Activated CD4-positive, alpha-beta T cell treated with anti-CD3 and anti-CD28 coated beads, Interleukin-2, Interleukin-6, amounts not matched to agents 100 ng/mL and 50 ng/mL, durations not matched to agents 16 hours and 8 hours (primary cell): ENCODE measurements at places on chromosomes 16 and 17.

GRCh38 chr17:63095459-63095858 is 129.4 kb downstream of the TANC2 start:
- DNase-seq, result no peak

DNA sequence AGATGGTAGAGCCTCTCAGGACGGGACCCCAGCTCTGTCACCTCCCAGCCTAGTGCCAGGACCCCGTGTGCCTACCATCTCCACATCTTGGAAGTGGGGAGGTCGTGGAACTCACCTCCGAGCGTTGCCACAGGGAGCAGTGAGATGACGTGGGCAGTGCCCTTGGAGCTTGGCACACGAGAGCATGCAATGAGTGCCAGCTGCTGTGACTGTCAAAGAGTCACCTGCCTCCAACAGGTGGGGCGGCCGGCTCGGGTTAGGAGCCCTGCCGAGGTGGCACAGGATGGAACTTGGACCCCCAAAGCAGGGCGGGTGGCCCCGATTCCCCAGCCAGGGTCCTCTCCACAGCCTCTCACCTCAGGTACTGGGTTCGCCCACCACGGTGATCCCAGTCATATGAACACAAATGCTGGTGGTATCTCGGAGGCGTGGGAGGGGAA is 5.5 kb downstream of the VPS4A start:
- DNase-seq, result no peak

GRCh38 chr17:14621826-14622614 is 321.1 kb downstream of the HS3ST3B1 start:
- DNase-seq, result no peak

GRCh38 chr17:39972271-39972670 is 8.3 kb upstream of the PSMD3 start:
- no peak for DNase-seq

GRCh38 chr16:6484935-6485334 is 847.7 kb upstream of the RBFOX1 start:
- no peak for DNase-seq

GRCh38 chr17:47808036-47808829 is 13.4 kb downstream of the OSBPL7 start:
- no peak for DNase-seq

DNA sequence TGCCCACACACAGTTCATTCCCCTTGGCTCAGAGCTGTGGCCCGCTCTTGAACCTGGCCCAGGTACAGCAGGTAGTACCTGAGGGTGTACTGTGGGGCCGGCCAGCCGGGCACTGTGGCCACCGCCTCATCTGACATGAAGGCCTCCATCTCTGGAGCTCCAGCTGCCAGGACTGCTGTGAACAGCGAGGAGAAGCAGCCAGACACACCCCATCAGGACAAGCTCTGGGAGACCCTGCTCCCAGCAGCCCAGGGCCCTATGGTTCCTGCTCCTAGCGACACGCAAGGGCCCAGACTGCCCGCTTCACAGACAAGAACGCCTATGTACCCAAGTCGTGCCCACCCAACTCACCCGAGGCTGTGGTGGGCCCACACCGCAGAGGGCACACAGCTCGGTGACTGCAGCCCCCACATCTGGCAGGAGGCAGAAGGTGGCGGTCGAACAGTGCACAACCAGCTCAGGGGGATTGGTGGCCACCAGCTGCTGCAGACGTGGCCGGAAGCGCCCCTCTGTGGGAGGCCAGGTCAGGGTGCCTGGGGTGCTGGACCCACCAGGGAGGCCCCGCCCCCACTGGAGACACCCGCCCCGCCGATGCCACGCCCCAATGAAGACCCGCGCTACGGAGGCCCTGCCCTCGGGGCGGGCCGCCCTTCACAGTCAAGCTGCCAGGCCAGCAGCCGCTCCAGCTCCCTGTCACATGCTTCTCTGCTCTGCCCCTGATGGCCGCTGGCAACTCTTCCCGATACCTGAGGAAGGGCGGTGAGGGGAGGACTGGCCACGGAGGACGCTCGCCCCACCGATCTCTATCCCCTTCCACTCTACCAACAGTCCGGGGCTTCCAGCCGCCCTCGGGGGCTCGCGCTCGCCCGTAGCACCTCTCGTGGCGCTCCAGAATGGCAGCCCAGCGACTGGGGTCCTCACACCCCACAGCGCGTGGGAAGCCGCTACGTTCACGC is 1.1 kb upstream of the STUB1 start:
- peak; percentile 75 for DNase-seq

GRCh38 chr16:89195521-89196171 is 4.7 kb downstream of the SLC22A31 start:
- DNase-seq, result no peak

DNA sequence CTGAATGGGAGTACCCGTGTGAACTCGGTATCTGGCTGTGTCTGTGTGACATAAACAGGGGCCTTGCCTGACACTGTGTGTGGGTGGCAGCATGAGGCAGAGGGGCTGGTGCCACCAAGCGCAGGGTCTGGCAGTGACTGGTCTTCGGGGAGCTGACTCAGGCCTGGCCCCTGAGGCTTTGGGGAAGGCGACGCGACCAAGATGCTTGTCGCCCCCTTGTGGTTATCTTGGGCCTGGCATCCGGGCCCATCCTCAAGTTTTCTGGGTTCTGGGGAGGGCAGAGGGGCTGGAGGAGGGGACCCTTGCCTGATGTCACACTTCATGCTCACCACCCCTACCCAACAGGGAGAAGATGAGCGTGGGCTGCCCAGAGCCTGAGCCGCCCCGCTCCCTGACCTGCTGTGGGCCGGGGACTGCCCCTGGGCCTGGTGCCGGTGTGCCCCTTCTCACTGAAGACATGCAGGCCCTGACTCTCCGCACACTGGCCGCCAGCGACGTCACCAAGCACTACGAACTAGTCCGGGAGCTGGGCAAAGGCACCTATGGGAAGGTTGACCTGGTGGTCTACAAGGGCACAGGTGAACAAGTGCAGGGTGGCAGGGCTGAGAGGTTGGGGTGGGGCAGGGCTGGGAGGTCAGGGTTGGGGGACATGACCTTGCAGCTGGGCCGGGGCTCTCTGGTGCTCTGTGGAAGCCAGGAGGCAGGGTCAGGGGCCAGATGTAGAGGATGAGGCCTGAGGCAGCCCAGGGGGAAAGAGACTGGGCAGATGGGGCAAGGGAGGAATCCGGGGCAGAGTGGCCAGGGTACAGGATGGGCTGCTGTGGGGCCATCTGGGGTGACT is 24.9 kb downstream of the SBK1 start:
- DNase-seq, result peak; percentile 76

DNA sequence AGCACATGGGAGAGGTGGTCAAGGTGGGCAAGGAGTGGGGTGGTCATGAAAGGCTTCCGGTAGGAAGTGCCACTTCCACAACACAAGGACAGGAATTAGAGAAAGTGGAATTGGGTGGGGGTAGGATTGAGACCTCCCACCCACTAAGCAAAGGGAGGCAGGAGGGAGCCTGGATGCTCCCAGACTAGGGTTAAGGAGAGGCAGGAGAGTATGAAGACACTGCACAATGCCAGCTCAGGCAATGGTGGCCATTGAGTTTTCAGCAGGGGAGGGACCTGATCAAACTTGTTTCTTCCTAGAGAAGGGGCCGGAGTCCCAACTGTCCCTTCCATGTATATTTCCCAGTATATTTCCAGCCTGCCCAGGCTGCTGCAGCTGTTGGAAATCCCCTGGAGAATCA is 3.1 kb upstream of the RAB11FIP4 start:
- no peak for DNase-seq

DNA sequence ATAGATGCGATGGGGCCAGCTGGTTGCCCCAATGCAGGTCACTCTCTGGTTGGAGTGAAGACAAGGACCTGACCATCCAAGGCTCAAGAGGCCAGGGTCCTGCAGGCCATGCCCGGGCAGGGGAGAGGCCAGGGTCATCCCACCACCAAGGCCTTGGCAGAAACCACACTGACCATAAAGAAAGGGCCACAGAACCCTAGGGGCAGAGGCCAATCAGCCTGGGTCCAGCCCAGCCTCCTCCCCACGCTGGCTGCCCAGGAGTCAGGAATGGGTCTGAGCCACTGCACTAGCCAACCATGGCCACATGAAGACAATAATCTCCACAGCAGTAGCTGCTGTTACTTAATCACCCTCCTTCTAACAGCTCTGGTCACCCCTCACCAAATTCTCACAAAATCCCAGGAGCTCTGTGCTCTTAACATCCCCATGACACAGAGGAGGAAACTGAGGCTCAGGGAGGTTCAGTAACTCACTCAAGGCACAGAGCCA is 10.2 kb upstream of the BCAR1 start:
- no peak for DNase-seq

- DNase-seq, result no peak
Observed at GRCh38 chr17:3020381-3020780, 43.0 kb downstream of the OR1D5 start.

DNA sequence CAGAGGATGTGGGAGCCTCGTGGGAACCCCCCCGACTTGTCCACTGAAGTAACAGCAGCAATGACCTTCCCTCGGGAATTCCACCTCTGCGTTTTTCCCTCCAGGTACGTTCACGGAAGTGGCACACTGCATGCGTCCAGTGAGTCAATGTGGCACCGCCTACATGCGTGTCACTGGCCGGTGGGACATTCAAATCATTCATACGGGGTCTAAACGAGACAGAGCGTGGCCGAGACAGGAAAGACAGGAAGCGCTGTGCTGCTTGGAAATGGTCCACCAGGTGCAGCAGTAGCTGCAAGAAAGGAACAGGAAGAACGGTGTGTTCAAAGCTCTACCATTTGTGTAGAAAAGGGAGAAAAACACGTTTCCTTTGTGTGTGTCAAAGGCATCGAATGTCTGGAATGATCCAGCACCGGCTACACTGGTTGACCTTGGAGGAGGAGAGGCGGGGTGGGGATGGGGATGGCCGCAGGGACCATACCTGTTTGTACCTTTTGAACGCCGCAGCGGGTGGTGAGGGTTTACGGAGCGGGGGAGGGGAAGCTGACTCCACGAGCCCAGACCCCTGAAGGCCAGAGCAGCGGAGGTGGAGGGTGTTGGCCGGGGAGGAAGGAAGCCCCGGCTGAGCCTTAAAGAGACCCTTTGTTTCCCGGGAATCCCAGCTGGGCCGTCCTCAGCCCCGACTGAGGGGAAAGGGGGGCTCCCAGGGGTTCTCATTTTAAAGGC is 1.7 kb upstream of the PGAP6 start:
- peak; percentile 39 for DNase-seq

DNA sequence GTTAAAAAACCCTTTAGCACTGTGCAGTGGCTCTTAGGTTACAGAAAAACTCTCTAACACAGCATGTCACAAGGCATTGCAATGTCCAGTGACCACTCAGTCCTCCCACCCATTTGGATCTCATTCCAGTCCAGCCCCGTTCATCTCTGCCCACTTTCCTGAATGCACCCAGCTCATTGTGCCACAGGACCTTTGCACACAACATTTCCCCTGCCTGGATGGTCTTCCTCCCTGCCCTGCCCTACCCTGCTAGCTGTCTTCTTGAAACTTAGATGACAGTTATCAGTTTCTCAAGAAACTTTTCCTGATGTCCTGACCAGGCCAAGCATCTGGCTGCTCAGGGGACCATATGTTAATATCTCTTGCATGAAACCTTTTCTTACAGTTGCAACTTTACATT is 67.2 kb downstream of the WWP2 start:
- no peak for DNase-seq

- no peak for DNase-seq
Observed at GRCh38 chr16:88844419-88845036, 12.2 kb downstream of the GALNS start.

GRCh38 chr16:68079626-68080344 is 5.4 kb upstream of the NFATC3 start:
- peak; percentile 88 for DNase-seq

DNA sequence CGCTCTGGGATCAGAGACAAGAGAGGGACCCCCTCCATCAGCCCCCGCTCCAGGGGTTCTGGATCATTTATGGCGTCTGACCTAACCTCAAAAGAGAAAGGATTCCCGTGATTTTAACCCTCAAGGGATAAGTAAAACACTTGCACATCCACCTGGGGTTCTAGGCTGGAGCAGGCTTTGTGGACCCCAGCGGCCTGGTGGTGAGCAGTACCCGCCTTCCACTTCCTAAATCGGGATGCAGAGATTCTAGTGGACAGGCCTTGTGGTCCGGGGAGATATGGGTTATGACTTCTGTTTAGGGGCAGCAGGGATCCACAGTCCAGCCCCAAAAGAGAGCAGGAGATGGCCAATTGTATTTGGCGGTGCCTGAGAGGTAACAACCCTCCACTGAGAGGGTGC is 684 bp upstream of the PITPNM3 start:
- no peak for DNase-seq

DNA sequence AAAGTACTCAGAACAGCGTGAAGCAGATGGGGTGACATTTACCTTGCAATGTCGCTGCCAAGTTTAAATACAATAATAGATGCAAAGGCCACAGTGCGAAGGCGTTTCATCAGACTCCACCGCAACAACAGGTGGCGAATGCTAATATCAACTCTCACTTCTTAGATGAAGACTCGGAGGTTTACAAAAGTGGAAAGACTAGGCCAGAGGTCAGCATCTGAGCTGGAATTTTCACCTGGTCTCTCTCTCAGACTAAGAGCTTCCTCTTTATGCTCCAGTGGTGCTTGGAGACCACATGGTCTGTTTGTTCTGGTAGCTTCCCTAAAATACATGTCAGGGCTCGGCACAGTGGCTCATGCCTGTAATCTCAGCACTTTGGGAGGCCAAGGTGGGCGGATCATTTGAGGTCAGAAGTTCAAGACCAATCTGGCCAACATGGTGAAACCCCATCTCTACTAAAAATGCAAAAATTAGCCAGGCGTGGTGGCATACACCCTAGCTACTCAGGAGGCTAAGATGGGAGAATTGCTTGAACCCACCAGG is 169.1 kb downstream of the XYLT1 start:
- no peak for DNase-seq

GRCh38 chr16:65095090-65095728 is 26.7 kb downstream of the CDH11 start:
- DNase-seq, result no peak

- no peak for DNase-seq
Observed at GRCh38 chr17:16466407-16466806, 25.6 kb downstream of the LRRC75A start.

DNA sequence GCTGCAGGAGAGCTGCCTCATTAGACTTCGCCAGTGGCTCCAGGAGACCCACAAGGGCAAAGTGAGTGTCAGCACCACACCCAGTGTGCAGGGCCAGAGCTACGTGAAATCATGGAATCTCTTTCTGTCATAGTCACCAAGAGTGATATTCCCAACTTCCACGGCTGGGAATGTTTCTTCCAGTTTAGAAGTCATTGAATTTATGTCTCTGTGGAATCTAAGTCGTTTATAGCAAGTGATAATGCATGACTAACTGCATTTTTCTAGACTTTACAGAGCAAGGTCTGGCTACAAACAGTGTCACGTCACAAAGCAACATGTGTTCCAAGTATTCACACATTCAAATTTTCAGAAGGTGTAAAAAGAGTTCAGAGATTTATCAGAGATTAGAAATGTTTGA is 55.5 kb downstream of the SEC14L1 start:
- no peak for DNase-seq
